ENCODE measurements at places on chromosomes 5 and 9. TPM values are rescaled to one million over a fixed set of nuclear protein-coding genes. Genes with fewer than 3 reads are reported as not detected.
A peak's percentile ranks its signal among the peaks of the same experiment; 100 is the strongest.

Gene DND1
- 0.84 TPM for total RNA-seq

Gene IFNA2
- not detected for total RNA-seq

Gene SHOC1
- not detected for total RNA-seq

Gene CCNJL
- total RNA-seq = 16.6 TPM

Gene C5orf46
- total RNA-seq = not detected

Gene DNM1
- total RNA-seq = 5.2 TPM

Gene ACTBL2
- total RNA-seq = not detected

- H3K4me1 ChIP-seq = no peaks in the 10 kb centered on the region
- DNase-seq = no peak
- no peak overlapping the region for H3K4me3 ChIP-seq
- no peaks in the 10 kb centered on the region for H3K27me3 ChIP-seq
- no peaks in the 10 kb centered on the region for H3K36me3 ChIP-seq
These were observed 125.6 kb downstream of the NXNL2 start for GRCh38 chr9:88660611-88661010.

DNA sequence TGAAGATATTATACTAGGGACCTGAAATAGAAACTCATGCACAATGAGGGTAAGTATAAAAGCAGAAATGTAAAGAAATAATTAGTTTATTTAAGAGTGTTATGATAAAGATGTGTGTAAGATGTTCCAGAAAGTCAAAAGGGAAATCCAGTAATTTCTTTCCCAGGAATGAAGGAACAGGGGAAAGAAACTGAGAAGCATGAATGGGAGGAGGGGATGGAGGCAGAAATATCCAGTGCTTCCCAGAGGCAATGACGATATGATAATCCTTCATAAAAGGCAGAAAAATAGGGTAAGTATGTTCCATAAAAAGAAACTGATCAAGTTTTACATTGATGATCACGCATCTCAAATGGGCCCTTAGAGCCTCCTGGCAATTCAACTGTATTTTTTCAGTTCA lies 120.7 kb upstream of the LPAR1 start:
- no peak overlapping the region for H3K27ac ChIP-seq
- no peaks in the 10 kb centered on the region for H3K27me3 ChIP-seq
- H3K4me3 ChIP-seq = no peak overlapping the region
- no peak for DNase-seq

DNA sequence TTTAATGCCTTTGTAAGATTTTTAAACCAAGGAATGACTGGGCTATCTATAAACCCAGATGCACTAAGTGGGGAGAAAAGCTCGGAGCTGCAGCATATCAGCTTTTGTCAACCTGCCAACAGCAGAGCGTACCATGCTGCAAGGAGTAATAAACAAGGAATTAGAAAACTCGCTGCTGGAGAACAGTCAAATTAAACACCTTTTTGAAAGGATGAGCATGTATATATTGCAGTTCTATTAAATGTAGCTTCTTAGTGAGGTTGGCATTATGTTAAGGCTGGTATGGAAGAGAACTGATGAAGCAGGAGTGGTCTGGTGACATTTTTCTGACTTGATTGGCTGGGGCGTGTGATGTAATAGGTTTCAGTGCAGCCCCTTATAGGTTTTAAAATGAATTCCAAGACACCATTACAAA lies 74.7 kb downstream of the PIK3R1 start:
- H3K36me3 ChIP-seq = peaks cover 39% of the 10 kb centered on the region
- peaks cover 63% of the 10 kb centered on the region for H3K4me1 ChIP-seq
- H3K4me3 ChIP-seq = no peak overlapping the region

GRCh38 chr5:31531543-31531887 lies 378 bp downstream of the DROSHA start:
- peaks cover 48% of the 10 kb centered on the region for H3K36me3 ChIP-seq
- H3K27ac ChIP-seq = peak overlapping the region; percentile 82
- H3K4me3 ChIP-seq = peak overlapping the region; percentile 93
- DNase-seq = no peak
- no peaks in the 10 kb centered on the region for H3K27me3 ChIP-seq
- H3K4me1 ChIP-seq = peaks cover 21% of the 10 kb centered on the region

GRCh38 chr9:36535107-36535506 lies 37.6 kb upstream of the MELK start:
- H3K4me3 ChIP-seq = no peak overlapping the region
- H3K27me3 ChIP-seq = no peaks in the 10 kb centered on the region
- no peaks in the 10 kb centered on the region for H3K4me1 ChIP-seq
- no peak overlapping the region for H3K27ac ChIP-seq

DNA sequence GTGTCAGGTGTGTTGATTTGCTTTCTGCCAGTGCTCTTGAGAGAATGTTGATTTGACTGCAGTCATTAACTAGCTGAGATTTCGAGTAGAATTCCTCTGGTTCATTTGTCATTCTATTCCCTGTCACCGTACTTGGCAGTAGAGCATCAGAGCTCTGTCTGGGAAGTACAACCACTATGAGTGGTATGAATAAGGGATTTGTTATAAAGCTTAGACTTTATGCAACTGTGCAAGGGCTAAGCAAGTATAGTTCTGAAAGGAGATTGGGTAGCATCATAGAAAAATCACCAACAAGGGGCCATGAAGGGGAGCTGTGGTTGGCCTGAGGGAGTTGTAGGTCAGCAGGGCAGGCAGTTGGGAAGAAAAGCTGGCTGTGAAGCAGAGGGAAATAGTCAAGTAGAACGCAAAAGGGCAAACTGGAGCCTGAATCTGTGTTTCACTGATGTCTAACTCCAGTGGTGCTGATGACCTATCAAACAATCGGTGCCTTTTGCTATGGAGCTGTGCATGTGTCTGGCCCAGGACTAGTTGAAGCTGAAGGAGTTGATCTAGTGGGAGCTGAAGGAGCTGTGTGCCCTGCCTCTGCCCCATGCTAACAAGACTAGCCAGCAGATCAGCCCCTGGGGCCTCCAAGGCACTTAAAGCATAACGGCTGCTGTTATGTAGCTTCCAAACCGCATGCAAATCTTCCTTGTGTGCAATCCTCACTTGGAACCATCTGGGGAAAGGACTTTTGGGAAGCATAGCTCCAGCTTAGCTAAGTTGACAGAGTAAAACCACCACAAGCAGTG lies 110.0 kb downstream of the SLC28A3 start:
- no peaks in the 10 kb centered on the region for H3K27me3 ChIP-seq
- no peak overlapping the region for H3K4me3 ChIP-seq
- no peak for DNase-seq
- no peak overlapping the region for H3K27ac ChIP-seq

DNA sequence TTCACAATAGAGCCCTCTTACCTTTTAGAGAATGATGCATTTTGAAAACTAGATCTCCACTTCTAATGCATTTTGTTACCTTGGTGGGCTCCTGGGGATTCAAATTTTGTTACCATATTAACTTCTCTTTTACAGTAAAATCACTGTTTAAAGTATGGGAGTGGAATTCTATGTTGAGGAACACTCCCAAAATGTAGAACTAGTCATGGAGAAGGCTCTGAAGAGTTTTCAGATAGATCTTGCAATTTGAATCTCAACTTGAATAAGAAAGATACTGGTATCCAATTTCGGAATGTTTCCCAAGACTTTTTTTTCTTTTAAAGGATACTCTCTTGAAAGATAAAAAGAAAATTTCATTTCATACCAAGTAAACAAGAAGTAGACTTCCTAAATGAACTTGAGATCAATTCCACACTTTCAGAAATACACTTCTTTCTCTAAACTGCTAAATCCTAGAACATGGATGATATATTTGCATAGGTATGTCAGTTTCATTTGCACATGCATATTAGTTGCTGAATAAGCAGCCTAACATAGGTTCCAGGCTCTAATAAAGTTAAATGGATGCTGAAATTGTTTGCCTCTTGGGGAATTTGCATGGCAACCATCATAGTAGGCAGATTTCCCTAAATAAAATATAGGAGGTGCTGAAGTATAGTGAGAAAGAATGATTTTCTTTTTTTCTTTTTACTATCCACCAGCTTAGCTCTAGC lies 205.4 kb downstream of the ADAMTS6 start:
- no peak for DNase-seq
- no peaks in the 10 kb centered on the region for H3K27me3 ChIP-seq
- H3K36me3 ChIP-seq = no peaks in the 10 kb centered on the region
- no peak overlapping the region for H3K27ac ChIP-seq

DNA sequence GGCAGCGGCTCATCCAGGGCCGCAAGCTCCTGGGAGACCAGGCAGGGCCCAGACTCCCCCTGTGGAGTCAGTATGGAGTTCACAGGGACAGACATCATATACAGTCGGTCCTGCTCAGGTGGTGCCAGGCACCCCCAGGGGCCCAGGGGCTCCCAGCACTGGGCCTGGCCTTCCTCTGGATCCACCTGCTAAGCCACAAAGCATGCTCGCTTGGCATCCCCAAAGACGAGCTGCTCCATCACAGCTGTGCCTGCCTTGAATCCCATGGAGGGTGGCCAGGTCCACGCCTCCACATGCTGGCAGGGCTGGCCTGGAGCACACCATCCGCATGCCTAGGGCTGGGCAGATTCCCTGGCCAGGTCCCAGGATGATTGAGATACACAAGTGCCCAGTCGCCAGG lies 4.6 kb downstream of the BICD2 start:
- H3K4me3 ChIP-seq = no peak overlapping the region
- no peaks in the 10 kb centered on the region for H3K27me3 ChIP-seq
- H3K27ac ChIP-seq = peak overlapping the region; percentile 9
- no peaks in the 10 kb centered on the region for H3K36me3 ChIP-seq
- peak; percentile 78 for DNase-seq
- H3K4me1 ChIP-seq = peaks cover 34% of the 10 kb centered on the region

GRCh38 chr9:95561913-95562312 lies 45.1 kb upstream of the PTCH1 start:
- no peak overlapping the region for H3K27ac ChIP-seq
- H3K4me3 ChIP-seq = no peak overlapping the region
- no peaks in the 10 kb centered on the region for H3K36me3 ChIP-seq
- no peaks in the 10 kb centered on the region for H3K27me3 ChIP-seq
- no peak for DNase-seq
- H3K4me1 ChIP-seq = no peaks in the 10 kb centered on the region

GRCh38 chr5:6522923-6523322 lies 74.3 kb downstream of the UBE2QL1 start:
- H3K27me3 ChIP-seq = no peaks in the 10 kb centered on the region
- DNase-seq = no peak
- no peak overlapping the region for H3K4me3 ChIP-seq
- no peaks in the 10 kb centered on the region for H3K36me3 ChIP-seq
- H3K4me1 ChIP-seq = no peaks in the 10 kb centered on the region

DNA sequence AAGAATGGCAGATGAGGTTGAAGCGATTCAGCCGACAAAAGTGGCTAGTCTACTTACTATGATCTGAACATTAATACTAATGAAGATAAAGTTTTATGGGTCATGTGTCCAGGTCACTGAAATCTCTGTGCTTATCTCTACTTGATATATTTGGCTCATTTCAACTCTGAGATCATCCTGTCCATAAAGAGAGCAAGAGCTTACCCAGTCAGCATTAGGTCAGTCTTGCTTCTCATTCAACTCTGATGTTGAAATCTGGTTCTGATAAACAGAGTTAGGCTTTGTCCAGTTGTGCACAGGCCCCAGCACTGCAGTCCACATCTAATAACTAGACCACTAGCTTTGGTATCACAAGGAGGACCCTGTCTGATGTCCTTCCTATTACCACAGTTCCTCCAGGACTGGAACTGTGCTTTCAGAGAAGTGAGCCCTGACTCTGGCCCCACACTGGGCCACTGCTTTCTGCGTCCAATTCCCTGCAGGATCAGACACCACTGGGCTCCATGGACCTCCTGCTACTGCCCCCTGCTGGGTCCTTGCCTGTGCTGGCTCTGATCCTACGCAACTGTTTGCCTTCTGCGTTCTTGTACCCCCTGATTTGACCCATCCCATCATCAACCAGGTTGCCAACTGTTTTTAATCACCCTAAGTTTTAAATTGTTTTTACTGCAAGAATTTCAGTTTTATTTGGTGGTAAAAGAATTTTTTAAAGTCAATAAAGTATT lies 23.7 kb upstream of the FAM120A start:
- no peak for DNase-seq
- H3K27me3 ChIP-seq = no peaks in the 10 kb centered on the region
- no peaks in the 10 kb centered on the region for H3K36me3 ChIP-seq
- H3K27ac ChIP-seq = no peak overlapping the region
- H3K4me3 ChIP-seq = no peak overlapping the region
- no peaks in the 10 kb centered on the region for H3K4me1 ChIP-seq

- no peak overlapping the region for H3K27ac ChIP-seq
- H3K27me3 ChIP-seq = no peaks in the 10 kb centered on the region
These were observed 46.7 kb upstream of the TMC1 start for GRCh38 chr9:72474676-72475075.

GRCh38 chr5:34709861-34710673 lies 53.9 kb downstream of the RAI14 start:
- H3K4me1 ChIP-seq = peaks cover 15% of the 10 kb centered on the region
- no peak overlapping the region for H3K27ac ChIP-seq
- no peaks in the 10 kb centered on the region for H3K36me3 ChIP-seq
- DNase-seq = no peak

DNA sequence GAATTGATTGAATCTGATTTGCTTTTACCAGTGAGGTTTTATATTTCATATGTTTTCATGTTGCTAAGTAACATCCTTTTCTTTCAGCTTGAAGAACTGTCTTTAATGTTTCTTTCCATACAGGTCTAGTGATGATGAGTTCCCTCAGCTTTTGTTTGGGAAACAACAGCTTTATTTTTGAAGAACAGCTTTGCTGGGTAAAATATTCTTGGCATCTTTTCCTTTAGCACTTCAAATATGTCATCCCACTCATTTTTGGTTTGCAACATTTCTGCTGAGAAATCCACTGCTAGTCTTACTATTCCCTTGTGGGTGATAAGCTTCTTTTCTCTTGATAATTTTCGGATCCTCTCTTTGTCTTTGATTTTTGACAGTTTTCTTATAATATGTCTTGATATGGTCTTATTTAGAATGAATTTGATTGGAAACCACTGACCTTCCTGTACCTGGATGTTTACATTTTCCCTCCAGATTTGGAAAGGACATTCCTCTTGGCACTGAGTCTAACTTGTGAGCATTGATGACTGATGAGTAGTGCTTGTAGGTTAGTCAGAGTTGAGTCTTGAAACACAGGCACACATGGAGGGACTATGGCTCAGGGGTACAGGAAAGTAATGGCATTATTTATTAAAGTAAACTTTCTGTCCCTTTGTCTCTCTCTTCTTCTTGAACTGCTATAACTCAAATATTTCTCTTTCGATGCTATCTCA lies 220.3 kb downstream of the SPATA31D1 start:
- no peak for DNase-seq
- H3K4me1 ChIP-seq = no peaks in the 10 kb centered on the region
- H3K36me3 ChIP-seq = no peaks in the 10 kb centered on the region
- no peaks in the 10 kb centered on the region for H3K27me3 ChIP-seq
- H3K4me3 ChIP-seq = no peak overlapping the region

DNA sequence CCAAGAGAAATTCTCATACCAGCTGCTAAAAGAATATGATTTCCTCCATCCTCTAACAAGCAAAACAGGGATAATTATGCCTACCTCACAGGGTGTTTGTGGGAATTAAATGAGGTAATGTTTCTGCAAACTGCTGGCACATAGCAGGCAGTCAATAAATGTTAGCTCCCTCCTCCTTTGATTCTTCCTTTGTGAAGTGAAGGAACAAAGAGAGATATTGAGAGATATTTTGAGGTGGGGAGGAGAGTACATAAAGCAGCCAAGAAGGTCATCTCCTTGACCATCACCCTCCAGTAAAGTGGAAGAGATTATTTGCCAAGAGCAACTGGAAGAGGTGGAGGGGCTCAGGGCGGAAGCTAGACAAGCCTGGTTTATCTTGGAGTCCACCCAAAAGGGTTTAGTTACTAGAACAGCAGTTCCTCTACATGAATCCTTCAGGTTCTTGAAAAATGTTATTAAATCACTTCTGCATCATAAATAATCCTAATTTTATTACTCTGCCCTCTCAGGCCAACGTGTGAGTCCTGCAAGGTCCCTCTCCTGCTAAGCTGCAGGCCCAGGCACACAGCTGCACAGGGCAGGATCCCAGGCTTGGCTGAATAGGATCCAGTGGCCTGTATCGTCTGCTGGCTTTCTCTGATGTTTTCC lies 35.0 kb upstream of the TLE1 start:
- no peak overlapping the region for H3K27ac ChIP-seq
- no peaks in the 10 kb centered on the region for H3K36me3 ChIP-seq
- H3K4me3 ChIP-seq = no peak overlapping the region

Measured in upper lobe of right lung (tissue), 1 donor.